Stimulated activated CD8-positive, alpha-beta memory T cell treated with anti-CD3 and anti-CD28 coated beads, Interleukin-12 subunit alpha, Interleukin-12 subunit beta, amount 100 ng/mL, for 1 hour (primary cell): ENCODE measurements at places on chromosomes 1 and 21.

GRCh38 chr1:184935920-184936798 lies 38.1 kb downstream of the NIBAN1 start:
- DNase-seq: no peak

GRCh38 chr1:175841738-175842187 lies 98.4 kb upstream of the TNR start:
- no peak for DNase-seq

DNA sequence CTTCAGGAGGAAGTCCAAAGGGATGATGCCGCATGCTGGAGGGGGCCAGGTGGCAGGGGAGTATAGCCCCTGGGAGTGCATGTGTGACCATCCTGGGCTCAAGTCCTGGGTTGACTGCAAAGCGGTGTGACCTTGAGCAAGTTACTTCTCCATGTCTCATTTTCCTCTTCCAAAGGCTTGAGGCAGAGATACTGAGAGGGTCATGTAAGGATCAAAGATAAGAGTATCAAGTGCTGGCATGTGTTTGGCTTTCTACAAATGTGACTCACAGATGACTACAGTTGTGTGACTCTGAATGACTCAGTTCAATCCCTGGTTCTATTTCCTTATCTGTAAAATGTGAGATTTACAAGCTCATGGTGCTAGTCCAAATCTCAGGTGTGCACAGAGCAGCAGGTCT lies 26.1 kb downstream of the PROK1 start:
- no peak for DNase-seq

- DNase-seq: no peak
These were observed 2.1 kb downstream of the GNG12 start for GRCh38 chr1:67830928-67831830.

GRCh38 chr1:25562101-25562927 lies 18.9 kb downstream of the LDLRAP1 start:
- DNase-seq: peak; percentile 70

DNA sequence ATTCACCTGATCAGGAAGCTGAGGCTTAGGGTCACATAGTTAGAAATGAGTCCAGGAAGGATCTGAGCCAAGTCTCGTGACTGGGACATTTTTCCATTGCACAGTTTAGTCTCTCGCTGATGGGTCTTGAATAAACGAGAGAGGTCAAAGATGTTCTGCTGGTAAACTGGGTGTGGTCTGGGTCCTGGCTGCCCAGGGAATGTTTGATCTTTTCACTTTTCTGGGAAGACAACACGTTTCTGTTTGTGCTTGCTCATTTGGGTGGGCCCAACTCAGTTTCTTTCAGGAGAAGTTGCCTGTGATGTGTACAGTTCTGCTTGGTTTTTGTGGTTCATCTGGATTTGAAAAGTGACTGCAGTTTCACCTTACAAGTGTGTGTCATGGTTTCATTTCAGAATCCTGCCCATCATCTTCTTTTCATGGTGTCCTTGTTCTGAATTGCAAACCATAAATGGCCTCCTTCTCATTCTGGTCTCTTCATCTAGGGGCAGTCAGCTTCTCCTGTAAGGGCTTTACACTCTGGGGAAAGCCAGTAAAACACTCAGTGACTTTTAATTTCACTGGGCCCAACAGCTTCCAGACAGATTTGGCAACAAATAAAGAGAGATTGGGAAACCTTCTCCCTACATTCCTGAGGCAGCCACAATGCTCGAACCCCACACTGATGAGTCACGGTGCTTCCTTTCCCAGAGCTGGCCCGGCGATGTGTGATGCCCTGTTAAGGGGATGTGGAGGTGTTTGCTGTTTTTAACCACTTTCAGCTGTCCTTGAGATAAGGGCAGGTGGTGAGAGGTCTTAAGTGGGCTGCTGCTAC lies 7.2 kb upstream of the TACSTD2 start:
- DNase-seq: no peak

DNA sequence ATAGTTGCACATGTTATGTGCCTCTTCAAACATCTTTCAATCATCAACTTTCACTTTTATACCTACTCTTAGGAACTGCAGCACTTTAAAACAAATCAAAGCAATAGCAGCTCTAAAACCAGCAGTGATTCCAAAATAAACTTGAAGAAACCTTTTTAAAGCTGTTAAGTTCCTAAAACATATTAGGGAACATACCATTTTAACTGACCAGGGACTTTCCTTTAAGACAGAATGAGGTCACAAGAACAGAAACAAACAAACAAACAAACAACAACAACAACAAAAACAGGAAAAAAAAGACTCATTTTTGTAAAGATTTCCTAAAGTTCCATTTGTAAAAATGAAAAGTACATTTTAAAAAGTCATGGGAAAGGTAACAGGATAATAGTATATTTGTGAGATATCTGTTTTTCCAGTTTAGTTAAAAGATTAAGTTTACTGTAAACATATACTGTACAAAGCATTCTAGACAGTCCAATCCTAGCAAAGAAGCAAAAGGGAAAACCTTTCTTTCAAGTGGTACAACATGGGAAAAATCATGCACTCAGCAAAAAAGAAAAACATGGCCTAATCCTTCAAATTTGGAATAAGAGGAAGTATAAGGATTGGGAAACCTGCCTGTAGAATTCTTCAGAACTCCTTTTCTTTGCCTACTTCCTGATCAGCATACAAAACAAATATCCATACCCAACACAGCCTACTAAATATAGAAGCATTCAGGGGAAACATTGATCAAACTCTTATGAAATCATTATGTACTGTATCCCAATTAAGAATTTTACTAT lies 45.5 kb downstream of the EPS15 start:
- DNase-seq: no peak

DNA sequence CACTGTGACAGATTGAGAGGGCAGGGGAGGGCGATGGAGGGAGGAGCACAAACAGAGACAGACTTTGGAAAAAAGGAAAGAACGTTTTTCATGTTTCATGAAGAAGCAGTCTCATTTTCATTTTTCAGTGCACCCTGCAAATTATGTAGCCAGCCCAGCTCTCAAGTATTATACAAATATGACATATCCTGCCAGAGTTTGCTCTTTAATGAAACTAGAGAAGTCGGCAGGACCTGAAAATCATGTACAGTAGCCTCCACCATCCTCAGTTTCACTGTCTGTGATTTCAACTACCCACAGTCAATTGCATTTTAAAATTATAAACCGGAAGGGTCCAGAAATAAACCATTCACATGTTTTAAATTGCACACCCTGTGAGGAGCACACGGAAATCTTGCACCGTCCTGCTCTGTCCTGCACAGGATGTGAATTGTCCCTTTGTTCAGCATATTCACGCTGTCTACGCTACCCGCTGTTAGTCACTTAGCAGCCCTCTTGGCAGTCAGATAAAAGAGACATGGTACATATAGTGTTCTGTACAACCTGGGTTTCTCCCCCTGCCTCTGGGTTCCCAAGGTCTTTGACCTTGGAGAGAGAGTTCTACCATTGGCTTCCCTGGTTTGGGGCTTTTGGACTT lies 13.6 kb upstream of the ADARB1 start:
- DNase-seq: no peak

DNA sequence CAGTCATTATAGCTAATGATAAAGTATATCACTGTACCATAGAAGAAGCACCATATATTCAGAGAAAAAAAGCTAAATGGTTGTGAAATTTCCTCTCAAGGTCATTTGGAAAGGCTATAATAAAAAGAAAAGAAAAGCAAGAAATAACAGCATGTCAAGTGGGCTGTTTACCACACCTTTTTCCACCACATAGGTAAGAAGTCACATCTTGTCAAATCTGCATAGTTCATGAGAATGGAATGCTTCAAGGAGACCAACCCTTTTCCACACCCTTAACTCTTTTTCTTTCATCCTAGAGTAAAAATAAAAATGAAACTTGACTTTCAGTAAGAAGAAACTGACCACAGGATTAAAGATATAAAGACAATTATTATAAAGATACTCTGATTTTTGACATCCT lies 91.2 kb downstream of the ATP6V1G3 start:
- no peak for DNase-seq

- DNase-seq: no peak
These were observed 37.3 kb downstream of the CHAF1B start for GRCh38 chr21:36422279-36423098.

- DNase-seq: no peak
These were observed 155.1 kb downstream of the HHAT start for GRCh38 chr1:210483821-210484220.

- DNase-seq: peak; percentile 87
These were observed at the start of gene PRKCZ for GRCh38 chr1:2049718-2050431. Gene PRKCZ, plus strand, starts transcription at chr1:2050411. Its CDS starts 220 bp downstream, at chr1:2050631.

- DNase-seq: peak; percentile 11
These were observed 108.3 kb downstream of the HIVEP3 start for GRCh38 chr1:41810446-41810845.

GRCh38 chr21:35026153-35026500 lies 23.0 kb downstream of the RUNX1 start:
- DNase-seq: no peak
